ENCODE measurements at places on chromosomes 5 and 9.
A peak's percentile ranks its signal among the peaks of the same experiment; 100 is the strongest.

- no peak for DNase-seq
Observed at GRCh38 chr5:4542145-4542778, 597.9 kb upstream of the ADAMTS16 start.

DNA sequence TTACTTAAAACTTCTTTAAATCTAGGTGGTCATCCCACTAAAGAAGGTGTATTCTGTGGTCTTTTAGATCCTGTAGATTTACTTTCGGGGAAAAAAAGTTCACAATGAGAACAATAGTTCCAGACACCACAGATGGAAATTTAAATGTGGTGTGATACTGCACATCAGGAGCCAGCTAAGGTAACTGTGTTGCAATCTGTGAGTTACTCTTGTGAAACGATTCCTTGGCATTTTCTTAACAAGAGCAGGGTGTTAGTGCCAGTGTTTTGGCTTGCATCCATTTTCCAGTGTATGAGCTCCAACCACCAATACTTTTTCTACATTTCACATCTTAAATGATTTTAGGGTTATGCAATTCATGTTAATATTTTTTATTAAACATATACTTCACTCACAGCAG is 674.5 kb downstream of the CETN3 start:
- DNase-seq: no peak

DNA sequence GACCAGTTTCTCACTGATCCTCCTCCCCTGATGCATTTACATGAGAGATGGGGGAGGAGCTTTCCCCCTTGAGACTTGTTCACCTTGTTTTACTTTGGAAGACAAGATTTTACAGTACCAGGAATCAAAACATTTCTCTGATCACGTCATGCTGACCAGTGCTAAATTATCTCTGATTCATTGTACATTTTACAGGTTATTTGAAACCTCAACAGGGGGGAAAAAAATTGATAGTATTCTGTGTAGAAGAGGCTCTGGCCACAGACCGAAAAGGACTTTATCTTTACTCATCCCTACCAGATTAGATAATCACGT is 133.9 kb downstream of the GRIA1 start:
- DNase-seq: no peak

DNA sequence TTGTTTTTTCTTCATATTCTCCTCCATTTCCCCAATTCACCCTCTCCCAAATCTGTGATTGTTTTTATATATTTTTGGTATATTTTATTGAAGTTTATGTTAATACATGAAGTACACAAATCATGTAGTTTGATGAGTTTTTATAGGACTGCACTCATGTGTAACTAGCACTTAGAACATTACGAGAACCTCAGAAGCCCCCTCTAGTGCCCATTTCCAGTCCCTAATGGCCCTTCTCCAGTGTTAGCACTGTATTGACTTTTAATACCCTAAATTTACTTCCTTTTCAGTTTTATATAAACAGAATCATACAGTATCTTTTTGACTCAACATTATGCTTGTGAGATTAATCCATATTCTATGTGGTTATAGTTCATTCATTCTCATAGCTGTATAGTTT is 18.5 kb upstream of the FKTN start:
- DNase-seq: no peak

DNA sequence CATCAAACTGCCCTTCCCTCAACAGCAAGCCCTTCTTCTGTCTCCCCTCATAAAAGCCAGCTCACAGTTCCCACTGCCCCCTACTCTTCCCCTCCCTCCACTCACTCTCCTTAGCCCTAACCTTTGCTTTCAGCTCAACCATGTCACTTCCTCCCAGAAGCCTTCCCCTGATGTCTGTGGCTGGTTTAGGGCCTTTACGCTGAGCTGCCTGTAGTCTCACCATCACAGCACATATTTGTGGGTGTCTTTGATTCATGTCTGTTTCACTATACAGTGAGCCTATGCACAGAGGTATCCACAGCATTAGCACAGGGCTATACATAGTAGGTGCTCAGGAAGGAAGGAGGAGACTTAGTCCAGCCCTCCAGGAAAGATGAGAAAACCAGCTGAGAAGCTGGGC is 34.7 kb downstream of the C9orf50 start:
- no peak for DNase-seq

DNA sequence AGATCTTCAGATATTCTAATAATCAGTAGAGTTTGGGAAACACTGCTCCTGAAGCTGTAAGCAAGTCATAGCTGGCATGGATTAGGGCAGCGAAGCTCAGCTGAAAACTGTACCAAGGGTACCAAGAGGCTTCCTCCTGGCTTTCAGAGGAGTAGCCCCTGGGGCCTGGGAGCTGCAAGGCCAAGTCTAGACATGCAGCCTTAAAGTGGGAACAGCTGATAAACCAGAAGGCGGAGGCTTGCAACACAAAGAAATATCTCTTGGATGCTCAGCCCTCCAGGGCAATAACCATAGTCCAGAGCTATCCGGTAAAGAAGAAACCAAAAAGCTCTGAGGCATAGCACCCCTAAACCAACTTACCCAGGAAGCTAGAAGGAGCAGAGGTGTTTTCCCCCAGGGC is 51.5 kb downstream of the MRPS30 start:
- no peak for DNase-seq

GRCh38 chr5:113140837-113141671 is 164.5 kb downstream of the DCP2 start:
- DNase-seq: no peak

GRCh38 chr5:108727236-108727650 is 20.5 kb upstream of the FER start:
- DNase-seq: no peak

DNA sequence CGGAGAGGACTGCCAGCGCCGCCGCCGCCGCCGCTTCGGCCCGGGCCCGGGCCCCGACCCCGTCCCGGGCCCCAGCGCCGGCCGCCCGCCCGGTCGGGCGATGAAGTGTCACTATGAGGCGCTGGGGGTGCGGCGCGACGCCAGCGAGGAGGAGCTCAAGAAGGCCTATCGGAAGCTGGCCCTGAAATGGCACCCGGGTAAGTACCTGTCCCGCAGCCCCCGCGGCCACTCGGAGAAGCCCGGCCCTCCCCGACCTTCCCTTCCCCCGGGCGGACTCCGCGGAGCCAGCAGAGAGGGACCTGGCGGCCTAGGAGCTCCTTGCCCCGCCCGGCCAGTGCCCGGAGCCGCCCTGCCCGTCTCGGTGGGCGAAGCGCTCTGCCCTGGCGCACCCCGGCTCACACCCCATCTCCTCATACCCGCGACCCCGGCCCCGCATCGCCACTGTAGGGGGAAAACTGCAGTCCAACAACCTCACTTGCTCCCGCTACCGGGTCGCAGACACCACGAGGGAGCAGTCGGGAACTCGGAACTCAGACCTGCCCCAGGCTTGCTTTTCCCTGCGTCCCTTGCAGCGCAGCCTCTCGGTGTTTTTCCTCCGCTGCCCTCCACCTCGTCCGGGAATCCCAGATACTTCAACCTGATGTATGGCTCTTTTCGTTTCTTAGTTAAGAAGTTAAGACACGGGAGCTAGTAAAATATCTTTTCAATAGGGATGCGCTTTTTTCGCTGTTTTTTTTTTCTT is 532 bp downstream of the DNAJC21 start:
- DNase-seq: peak; percentile 52
